ENCODE measurements at places on chromosomes 16 and 17.
A peak's percentile ranks its signal among the peaks of the same experiment; 100 is the strongest.

DNA sequence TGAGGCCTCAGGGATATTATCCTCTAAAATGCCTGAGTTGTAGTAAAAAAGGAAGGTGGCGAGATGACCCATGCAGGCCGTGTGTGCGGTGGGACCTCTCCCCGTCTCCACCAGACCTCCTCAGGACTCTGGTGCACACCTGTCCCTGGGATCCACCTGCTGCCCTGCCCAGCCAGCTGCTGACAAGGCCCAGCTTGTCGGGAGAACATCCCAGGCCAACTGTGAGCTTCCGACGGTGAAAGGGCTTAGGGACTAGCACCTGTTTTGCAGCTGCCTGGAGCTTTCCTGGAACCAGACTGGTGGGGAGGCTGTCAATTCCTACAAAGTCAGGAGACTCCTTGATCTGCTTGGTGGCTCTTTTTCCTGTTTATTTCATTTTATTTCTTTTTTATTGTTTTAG, 11.6 kb downstream of the IL34 start:
- no peak for DNase-seq

GRCh38 chr17:31404028-31404949, 12.8 kb downstream of the RAB11FIP4 start:
- DNase-seq: no peak

DNA sequence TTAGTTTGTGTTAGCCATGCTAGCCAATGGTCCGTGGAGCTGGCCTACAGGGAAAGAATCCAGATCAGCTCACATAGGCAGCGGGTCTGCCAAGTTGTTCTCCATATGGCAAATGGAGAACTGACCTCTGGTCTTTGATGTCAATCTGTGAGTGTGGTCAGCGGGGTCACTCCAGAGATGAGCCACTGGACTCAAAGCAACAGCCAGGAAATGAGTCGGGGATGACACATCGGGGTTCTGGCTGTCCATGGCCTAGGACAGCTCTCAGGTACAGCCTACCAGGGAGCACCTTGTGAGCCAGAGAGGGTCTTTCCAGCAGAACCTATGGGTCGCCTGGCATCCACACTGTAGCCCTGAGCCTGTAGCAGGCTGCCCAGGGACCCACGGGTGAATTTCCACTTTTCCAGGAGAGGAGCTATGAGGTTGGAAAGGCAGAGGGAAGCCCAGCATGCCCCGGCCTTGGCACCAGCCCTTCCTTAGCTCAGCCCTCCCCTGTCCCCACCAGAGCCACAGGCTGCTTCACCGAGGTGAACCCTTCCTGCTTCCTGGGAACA, 203.0 kb upstream of the TNRC6C start:
- no peak for DNase-seq

- no peak for DNase-seq
Measured at GRCh38 chr17:77649717-77650211, 308.7 kb upstream of the TNRC6C start.

GRCh38 chr16:53545433-53545832, 42.4 kb upstream of the AKTIP start:
- peak; percentile 25 for DNase-seq

DNA sequence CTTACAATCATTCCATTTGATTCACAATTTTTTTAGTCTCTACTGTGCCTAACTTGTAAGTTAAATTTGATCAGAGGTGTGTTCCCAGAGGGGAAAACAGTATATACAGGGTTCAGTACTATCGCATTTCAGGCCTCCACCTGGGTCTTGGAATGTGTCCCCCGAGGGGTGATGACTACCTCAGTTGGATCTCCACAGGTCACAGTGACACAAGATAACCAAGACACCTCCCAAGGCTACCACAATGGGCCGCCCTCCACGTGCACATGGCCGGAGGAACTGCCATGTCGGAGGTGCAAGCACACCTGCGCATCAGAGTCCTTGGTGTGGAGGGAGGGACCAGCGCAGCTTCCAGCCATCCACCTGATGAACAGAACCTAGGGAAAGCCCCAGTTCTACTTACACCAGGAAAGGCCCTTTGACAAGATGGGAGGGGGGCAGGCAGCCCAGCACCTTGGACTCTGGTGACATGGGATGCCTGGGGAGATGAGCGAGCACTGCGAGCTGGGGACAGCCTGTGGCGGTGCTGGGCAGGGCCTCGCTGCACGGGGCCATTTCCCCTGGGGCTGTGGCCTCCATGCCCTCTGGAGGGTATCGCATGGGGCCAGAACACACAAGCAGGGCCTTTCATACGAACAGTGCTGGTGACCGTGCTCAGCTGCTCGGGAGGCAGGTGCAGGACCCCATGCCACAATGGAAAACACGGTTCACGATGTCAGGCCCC, 33.9 kb downstream of the PDIA2 start:
- DNase-seq: no peak

GRCh38 chr16:86015606-86016005, 116.6 kb downstream of the IRF8 start:
- DNase-seq: no peak

DNA sequence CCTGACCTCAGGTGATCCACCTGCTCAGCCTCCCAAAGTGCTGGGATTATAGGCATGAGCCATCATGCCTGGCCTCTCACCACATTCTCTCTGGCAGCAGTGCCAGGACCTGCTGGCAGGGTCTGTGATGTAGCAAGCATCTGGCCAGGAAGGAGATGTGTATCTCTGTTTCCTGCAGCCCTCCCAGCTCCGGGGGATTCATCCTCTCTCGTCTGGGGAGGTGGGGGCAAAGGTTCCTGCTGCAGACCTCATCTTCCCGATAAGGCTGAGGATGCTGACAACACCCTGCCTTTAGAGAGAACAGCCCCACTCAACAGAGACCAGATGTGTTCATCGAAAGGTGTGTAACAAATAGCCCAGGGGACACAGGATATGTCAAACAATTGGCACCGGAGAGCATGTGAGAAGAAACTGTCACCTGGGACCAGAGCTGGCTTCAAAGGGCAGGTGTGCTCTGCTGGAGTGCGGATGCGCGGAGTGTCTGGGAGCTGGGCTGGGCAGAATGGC, 54.8 kb upstream of the SEC14L1 start:
- DNase-seq: no peak

DNA sequence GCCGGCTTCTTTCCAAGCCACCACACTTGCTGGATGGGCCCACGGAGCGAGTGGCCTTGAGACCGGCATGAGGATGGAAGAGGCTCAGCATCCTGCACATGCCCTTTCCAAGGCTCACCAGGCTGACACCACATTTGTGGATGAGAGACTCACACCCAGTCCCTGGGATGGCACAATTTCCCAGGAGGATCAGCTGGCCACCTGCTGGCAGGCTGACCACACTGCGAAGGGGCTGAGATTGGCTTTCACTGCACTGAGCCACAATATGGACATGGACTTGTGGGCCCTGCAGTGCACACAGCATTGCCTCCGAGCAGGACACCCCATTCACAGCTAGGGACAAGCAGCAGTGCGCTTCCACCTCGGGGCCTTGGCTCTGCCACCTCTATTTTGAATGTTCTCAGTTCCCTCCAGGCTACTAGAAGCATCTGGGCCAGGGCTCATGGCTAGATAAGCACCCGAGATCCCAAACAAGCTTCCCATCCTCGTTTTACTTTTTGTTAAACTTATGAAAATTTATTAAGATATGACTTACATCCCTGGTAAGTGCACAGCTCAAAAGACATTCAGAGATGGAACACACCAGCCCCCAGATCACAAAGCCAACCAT, 25.3 kb upstream of the KSR1 start:
- DNase-seq: no peak

DNA sequence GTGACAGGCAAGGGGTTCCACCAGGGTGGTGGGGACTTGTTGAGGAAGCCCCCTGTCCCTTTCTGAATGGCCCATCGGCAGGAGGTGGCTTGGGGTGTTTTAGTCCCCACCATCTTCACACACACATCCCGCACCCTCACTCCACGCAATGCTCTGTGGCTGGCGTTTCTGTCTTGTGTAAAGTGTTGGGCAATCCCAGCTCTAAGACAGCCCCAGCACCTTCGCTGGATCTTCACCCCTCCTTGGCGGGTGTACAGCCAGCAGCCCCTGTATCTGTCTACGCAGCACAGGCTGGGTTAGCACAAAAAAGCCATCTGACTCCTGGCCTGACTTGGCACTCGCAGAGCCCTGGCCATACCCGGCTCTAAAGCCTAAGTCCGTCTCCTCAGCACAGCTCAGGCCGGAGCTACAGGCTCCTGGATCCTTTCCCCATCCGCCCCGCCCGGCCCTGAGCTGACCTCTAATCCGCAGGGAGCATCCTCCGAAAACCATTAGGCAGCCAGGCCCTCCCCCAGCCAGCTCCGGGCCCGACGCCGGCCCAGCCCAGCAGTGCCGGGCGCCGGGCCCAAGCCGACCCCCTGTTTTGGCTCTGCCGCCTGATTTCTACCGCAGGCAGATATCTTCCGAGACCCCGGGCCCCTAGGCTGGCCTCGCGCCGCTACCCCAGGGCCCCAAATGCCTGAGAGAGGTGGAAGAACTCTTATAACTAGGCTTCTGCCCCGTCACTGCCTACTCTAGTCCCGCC, 42.4 kb upstream of the TAC4 start:
- DNase-seq: no peak

DNA sequence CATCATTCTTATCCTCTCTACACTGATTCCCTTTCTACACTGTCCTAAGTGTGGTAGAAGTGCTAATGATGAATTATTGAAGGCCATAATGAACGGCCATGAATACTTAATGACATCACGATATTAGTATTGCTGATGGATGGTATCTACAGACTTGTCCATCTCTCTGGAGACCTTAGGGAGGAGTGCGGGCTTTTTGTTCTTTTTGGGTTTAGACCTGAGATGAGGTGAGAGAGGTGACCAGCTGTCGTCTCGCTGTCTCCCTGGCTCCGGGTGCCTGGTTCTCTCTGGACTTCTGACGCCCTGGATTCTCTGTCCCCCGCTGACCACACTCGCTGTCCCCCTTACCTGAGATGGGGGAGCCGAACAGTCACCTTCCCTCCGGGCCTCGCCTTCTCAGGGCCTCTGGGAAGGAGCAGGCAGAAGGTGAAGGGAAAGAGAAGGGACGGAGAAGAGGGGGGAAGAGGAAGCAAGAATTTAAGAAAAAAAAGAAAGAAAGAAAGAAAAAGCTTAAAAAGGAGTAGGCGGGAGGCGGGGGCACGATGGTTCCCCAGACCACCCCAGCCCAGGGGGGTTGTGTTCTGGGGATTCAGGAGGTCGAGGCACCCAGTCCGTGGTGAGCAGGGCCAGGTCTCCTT, 17.1 kb downstream of the SGCA start:
- no peak for DNase-seq

- DNase-seq: no peak
Measured at GRCh38 chr17:36474571-36474970, 11.9 kb upstream of the ZNHIT3 start.

- DNase-seq: no peak
Measured at GRCh38 chr16:72902206-72902605, 145.7 kb downstream of the ZFHX3 start.

GRCh38 chr16:12341966-12342365, 365.4 kb downstream of the SNX29 start:
- DNase-seq: no peak

DNA sequence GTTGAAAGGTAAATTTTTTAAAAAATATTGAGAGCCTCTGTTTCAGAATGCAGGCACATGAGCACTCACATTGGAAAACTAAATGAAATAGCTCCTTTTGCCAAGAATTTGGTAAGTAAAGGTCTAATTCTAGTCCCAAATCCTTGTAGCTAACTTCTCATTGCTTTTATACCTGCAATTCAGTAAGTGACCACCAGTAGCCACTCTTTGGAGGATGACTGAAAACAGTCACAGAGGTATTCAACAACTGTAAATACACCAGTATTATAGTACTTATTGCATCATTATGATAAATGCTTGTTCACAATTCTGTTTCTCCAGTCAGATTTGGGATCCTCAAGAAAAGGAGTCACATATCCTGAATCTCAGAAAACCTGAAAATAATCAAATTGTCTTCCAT, 562.4 kb upstream of the CDH11 start:
- no peak for DNase-seq

DNA sequence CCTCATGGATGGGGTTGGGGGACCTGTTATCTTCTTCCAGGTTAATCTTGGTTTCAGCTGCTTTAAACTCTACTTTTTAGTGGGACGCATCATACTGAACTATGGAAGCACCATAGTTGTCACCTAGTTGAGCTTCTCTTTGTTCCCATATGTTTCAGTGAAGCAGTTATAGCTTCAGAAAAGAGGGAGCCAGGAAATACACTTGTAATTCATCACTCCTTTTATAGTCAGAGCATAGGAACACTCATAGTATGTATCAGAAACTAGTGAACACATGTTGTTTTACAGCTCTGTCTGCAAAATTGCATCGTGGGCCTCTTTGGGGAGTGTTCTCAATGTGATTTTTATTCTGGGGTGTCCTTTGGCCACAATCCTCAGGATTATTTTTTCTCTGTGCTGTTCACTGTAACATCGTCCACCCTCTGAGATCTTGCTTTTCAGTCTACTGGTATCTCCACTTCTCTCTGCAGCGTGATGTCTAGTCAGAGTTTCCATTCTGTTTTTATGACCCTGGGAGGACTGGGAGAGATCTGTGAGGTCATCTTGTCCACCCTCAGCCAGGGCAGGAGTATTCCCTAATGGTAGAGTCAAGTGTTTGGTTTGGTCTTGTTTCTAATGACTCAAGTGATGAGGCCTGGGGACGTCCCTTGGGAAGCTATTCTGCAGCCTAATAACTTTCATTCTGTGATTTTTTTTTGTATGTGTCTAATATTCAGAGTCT, 585.4 kb downstream of the WWOX start:
- DNase-seq: no peak

- no peak for DNase-seq
Measured at GRCh38 chr16:84321932-84322331, 27.3 kb downstream of the WFDC1 start.

GRCh38 chr17:54085020-54085419, 262.3 kb downstream of the KIF2B start:
- no peak for DNase-seq

DNA sequence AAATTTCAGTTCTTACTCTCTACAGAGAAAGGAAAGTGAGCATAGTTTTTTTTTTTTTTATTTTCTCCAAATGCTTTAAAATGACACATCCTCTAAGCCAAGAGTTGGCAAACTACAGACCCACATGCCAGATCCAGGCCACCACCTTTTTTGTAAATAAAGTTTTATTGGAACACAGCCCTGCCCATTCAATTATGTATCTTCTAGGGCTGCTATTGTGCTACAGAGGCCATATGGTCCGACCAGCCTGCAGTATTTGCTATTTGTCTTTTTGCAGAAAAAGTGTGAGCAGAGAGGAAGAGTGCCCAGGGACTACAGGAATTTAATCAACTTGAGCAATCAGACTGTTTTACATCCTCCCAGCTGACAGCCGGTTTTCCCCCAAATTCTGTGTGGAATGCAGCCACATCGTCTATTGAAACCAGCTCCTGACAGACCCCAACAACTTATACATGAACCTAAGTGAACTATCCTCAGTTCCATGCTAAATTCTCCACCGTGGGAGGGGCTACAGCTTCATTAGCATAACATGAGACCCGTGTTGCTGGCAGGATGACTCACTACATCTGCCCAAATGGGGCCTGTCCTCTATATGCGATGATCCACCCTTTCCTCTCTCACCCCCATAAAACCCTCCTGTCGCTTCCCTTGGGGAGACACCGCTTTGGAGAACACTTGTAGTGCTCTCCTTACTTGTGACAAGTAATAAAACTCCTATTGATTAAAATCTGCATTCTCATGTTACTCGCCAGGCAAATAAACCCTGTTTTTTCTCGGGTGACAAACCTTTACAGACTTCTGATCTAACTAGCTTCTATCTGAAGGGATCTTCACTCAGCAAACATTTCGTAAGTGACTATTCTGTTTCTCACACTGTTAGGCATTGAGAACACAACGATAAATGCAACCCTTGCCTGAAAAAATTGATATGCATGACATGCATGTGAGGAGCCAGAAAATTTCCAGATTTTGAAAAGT, 149.4 kb upstream of the HS3ST3A1 start:
- DNase-seq: no peak

GRCh38 chr17:27919079-27919478, 25.9 kb upstream of the LYRM9 start:
- DNase-seq: no peak
